NCI-H2171 treated with DMSO at 0.1 percent for 48 hours (cell line): ENCODE measurements at places on chromosomes 3 and 15.

DNA sequence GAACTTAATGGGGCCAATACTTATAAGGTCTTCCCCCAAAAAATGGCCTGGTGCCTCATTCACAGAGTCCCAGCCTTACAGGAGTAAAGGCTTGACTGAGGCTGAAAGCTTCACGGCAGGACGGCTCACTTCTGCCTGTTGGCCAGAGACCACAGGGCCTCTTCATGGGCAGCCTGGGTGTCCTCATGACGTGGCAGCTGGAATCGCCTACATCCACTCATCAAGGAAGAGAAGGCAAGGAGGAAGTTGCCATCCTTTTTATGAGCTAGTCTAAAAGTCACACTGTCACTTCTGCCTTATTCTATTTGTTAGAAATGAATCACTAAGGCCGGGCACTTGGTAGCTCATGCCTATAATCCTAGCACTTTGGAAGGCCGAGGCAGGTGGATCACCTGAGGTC, 89.3 kb upstream of the DGKG start:
- DNase-seq = no peak

DNA sequence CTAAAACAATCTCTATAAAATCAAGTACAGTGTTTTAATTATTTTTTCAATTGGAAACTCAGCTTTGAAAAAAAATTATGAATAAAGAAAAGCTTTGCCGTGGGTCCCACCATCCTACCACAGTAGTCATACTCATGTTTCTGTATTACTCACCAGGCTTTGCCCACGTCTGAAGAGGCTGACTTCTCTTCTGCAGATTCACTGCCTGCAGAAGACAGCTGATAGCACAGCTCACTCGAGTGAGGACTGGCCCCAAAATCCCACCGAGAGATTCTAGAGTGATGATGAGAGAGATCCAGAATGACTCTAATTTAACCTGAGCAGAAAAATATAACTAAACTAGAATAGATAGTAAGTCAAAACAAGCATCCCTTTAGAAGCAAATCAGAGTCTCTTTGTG, 11.9 kb downstream of the C2CD4B start:
- DNase-seq = no peak

DNA sequence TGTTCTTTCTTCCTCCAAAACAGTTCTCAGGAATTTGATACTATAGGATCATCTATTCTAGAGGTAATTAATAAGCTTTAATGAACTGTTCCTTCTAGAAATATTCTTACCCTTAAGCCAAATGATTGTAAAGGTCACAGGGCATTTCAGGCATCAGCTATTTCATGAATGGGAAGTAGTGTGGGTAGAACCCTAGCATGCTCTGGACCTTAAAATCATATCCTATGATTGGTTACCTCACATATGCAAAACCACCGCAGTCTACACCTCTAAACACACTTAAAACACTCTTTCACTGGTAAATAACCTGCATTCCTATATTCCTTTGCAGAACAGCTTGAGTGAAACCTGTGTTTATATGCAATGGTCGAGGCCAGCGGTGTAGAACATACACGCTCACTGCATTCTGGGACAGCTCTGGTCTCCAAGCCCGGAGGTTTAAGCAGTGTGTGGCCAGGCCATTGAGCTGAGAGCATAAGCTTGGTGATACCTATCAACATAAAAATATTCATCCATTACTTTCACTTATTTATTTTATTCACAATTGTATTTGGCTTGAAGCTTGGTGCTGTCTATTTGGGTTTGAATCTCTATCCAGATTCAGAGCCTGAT, 87.7 kb upstream of the RASGRP1 start:
- no peak for DNase-seq

GRCh38 chr3:165197481-165197800, 1.3 kb upstream of the SLITRK3 start:
- no peak for DNase-seq

GRCh38 chr15:71874245-71874644, 63.9 kb downstream of the NR2E3 start:
- DNase-seq = no peak

GRCh38 chr15:56948764-56949101, 30.3 kb downstream of the TCF12 start:
- DNase-seq = peak; percentile 29

- no peak for DNase-seq
These were observed 46.3 kb upstream of the TCAIM start for GRCh38 chr3:44292276-44292675.

DNA sequence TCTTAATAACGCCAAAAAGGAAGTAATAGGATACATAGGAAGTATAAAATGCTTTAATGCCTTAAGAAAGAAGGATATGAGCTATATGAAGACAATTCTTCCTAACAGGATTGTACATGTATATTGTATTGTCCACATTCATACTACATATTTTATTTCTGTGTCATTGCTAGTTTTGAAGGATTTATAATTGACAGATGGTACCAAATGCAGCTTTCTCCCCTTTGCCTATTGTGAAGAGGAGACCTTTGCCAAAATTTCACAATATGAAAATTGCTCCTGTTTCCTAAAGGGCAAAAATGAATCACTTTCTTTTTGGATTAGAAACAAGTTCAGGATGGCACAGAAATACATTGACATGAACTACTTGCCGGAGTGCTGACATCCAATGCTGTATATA, 34.8 kb upstream of the EOMES start:
- DNase-seq = no peak

DNA sequence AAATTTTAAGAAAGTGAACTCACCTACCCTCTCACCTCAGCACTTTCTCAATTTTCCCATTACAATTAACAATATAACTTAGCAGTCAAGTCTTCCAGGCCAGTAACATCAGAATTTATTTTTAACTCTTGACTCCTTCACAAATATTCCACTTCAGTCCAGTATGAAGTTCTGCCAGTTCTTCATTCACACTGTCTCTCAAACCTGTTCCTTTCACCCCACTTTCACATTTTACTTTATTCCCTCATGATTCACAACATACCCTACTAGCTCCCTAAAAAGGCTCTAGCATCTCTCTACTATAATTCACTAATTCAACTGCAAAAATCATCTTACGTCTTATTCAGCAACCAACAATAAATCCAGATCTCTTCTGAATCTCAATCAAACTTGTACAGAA, 3.8 kb downstream of the GSK3B start:
- no peak for DNase-seq

DNA sequence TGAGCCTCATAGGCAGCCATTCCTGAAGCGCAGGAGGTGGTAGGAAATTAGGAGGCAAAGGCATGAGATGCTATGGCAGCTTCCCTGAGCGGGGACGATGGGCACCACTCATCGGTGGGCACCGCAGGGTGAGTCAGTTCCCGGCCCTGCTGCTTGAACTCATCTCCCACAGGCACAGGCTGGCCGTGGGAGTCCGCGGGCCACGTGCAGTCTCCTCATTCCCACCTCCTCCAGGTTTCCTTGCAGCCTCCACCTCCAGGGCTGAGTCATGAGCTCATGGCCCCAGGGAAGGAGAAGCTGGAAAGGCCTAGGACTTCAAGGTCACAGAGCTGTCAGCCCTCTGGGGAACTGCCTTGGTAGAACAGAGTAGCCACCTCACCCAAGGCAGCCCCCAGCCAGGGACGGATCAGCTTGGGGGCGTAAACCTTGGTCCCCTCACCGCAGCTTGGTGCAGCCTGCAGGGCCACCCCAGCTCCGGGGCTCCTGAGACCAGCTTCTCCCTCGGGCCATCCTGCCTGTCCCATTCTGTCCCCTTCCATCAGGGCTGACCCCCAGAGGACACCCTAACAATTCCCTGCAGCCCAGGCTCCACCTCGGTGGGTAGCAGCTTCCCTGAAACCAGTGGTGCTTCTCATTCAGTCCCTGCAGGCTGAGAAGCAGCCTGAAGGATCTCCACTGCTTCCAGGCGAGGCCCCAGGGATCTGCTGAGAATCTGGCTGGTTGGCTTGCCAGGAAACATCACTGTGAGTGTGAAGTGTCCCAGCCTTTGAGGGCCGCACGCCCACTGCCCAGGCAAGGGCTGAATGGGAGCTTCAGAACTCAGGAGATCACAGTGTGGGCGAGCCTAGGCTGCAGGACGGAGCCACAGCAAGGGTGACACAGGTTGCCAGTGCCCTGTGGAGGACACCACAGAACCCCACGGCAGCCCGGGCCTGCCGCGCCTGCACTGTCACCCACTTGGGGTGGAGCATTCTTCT, 150.7 kb upstream of the MEF2A start:
- DNase-seq = no peak
